A549 treated with RU486 at 1 μM for 4 hours (cell line): ENCODE measurements at places on chromosomes 11 and 22. TPM values are rescaled to one million over a fixed set of nuclear protein-coding genes. Genes with fewer than 3 reads are reported as not detected.

The PHF21B gene
- 0.71 to 1.4 TPM (median 0.89 TPM) in 5 replicates for total RNA-seq

The CSKMT gene
- total RNA-seq = 11.1 to 17.8 TPM (median 15.6 TPM) in 5 replicates

The ARRB1 gene
- 3.1 to 3.9 TPM (median 3.8 TPM) in 5 replicates for total RNA-seq

The FOLR3 gene
- total RNA-seq = 0.17 to 0.70 TPM (median 0.22 TPM) in 3 of 5 replicates, not detected in the others

The TIMM10 gene
- total RNA-seq = 160 to 189 TPM (median 170 TPM) in 5 replicates

The ACER3 gene
- total RNA-seq = 15.8 to 18.7 TPM (median 16.6 TPM) in 5 replicates

The NDUFA6 gene
- 61.9 to 91.1 TPM (median 70.0 TPM) in 5 replicates for total RNA-seq

The MS4A6A gene
- not detected in 5 replicates for total RNA-seq

The PYGM gene
- 0.21 to 0.43 TPM (median 0.30 TPM) in 5 replicates for total RNA-seq

The SCGB1C1 gene
- total RNA-seq = not detected in 5 replicates
